ENCODE measurements at places on chromosomes 6 and 20. TPM values are rescaled to one million over a fixed set of nuclear protein-coding genes. Genes with fewer than 3 reads are reported as not detected.

Gene TSPO2
- total RNA-seq: not detected

Gene RAB44
- total RNA-seq: not detected

Gene TNFRSF21
- 66.0 TPM for total RNA-seq

Gene MEI4
- not detected for total RNA-seq

Gene GNAS-AS1
- not detected for total RNA-seq

DNA sequence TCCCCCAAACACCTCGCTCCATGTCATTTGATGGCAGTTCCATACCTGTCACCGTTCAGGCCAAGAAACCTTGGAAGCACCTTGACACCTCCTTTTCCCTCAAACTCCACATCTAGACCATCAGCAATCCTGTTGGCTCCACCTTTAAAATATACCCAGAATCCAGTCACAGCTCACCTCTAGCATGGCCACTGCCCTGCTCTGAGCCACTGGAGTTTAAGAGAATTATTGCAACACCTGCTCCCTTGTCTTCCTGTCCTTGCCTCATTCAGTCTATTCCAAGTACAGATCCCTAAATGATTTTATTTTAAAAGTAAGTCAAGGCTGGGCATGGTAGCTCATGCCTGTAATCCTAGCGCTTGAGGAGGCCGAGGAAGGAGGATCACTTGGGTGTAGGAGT lies 11.6 kb upstream of the TRIB3 start:
- no peak for DNase-seq
- no peaks in the 10 kb centered on the region for H3K36me3 ChIP-seq
- no peak overlapping the region for H3K4me3 ChIP-seq

GRCh38 chr6:150514806-150515380 lies 84.8 kb upstream of the PLEKHG1 start:
- H3K4me3 ChIP-seq: no peak overlapping the region
- no peaks in the 10 kb centered on the region for H3K36me3 ChIP-seq
- no peak overlapping the region for H3K27ac ChIP-seq

DNA sequence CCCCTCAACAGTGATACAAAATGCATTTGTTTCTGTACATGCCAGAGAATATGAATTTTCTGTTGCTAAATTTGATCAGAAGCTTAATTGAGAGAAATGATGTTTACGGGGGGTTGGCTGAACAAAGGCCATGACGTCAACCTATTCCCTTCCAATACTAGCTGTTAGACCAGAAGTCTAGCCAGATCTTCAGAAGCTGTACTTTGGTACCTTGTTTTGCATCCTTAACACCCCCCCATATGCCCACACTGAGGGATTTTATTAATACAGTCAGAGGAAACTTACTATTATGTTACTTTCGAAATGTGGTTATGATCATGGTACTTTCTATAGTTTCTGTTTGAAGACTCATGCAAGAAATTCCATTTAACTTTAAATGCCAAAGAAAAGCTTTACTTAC lies 3.1 kb downstream of the NCOA7 start:
- H3K36me3 ChIP-seq: no peaks in the 10 kb centered on the region
- H3K4me3 ChIP-seq: no peak overlapping the region
- H3K4me1 ChIP-seq: peaks cover 68% of the 10 kb centered on the region

GRCh38 chr6:25150031-25150430 lies 129.1 kb upstream of the CARMIL1 start:
- no peaks in the 10 kb centered on the region for H3K27me3 ChIP-seq
- no peak overlapping the region for H3K4me3 ChIP-seq
- no peak for DNase-seq
- no peak overlapping the region for H3K27ac ChIP-seq

- H3K36me3 ChIP-seq: no peaks in the 10 kb centered on the region
- H3K27me3 ChIP-seq: peaks cover 20% of the 10 kb centered on the region
- H3K4me1 ChIP-seq: peaks cover 14% of the 10 kb centered on the region
- peak overlapping the region; percentile 91 for H3K27ac ChIP-seq
Measured at GRCh38 chr20:44186674-44187053, 324 bp downstream of the JPH2 start.

GRCh38 chr6:41277605-41278004 lies 8.9 kb downstream of the TREM1 start:
- no peak overlapping the region for H3K4me3 ChIP-seq
- no peaks in the 10 kb centered on the region for H3K27me3 ChIP-seq
- H3K36me3 ChIP-seq: no peaks in the 10 kb centered on the region
- H3K27ac ChIP-seq: no peak overlapping the region

DNA sequence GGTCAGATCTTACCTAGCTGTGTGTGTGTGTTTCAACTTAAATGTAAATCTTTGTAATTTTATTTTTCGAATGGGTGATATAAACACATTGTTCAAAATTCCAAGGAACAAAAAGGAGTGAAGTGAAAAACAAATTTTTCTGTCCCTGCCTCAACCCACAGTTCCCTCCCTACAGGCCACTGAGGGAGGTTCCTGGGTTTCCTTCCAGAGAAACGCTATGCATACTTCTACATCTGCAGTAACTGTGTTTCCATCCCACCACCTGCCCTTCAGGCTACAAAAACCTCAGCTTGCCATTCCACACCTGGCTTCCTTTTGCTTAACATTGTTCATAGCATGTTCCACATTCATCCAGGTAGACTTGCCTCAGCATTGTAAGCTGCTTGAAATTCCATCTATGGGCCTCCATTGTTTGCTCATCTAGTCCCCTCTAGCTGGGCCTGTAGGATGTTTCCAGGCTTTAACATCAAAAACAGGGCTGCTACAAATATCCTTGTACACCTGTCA lies 12.0 kb downstream of the ANGPT4 start:
- H3K36me3 ChIP-seq: no peaks in the 10 kb centered on the region
- no peak overlapping the region for H3K27ac ChIP-seq
- no peak overlapping the region for H3K4me3 ChIP-seq
- DNase-seq: no peak

GRCh38 chr20:2946988-2947961 lies 74.0 kb downstream of the PTPRA start:
- H3K4me3 ChIP-seq: no peak overlapping the region
- H3K27me3 ChIP-seq: no peaks in the 10 kb centered on the region
- DNase-seq: no peak
- no peak overlapping the region for H3K27ac ChIP-seq

GRCh38 chr6:152993431-152993830 lies 9.1 kb downstream of the MTRF1L start:
- no peak for DNase-seq
- no peaks in the 10 kb centered on the region for H3K27me3 ChIP-seq
- H3K27ac ChIP-seq: no peak overlapping the region
- H3K4me1 ChIP-seq: peaks cover 11% of the 10 kb centered on the region
- H3K36me3 ChIP-seq: peaks cover 87% of the 10 kb centered on the region
- no peak overlapping the region for H3K4me3 ChIP-seq

GRCh38 chr6:169791721-169792131 lies 40.3 kb downstream of the ERMARD start:
- DNase-seq: no peak
- H3K36me3 ChIP-seq: no peaks in the 10 kb centered on the region
- no peak overlapping the region for H3K27ac ChIP-seq
- H3K4me3 ChIP-seq: no peak overlapping the region
- no peaks in the 10 kb centered on the region for H3K27me3 ChIP-seq

DNA sequence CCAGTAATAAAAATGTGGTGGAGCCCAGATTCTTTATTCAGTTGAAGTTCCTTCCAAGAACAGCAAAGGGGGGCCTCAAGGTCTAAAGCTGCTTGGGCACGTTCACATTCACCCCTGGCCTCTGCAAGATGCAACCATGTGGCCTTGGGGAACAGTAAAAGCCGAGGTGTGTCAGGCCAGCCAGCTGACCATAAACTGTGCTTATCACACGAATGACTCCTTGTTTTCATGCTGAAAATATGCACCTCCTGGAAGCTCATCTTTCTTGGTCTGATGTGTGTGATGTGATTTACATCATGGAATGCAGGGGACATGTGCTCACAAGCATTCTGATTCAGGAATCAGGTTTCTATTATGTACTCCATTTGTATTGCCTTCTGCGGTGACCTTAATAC lies 211.6 kb upstream of the MARCKS start:
- DNase-seq: no peak
- peak overlapping the region; percentile 73 for H3K27ac ChIP-seq
- no peaks in the 10 kb centered on the region for H3K36me3 ChIP-seq
- H3K4me3 ChIP-seq: no peak overlapping the region
- H3K27me3 ChIP-seq: no peaks in the 10 kb centered on the region

DNA sequence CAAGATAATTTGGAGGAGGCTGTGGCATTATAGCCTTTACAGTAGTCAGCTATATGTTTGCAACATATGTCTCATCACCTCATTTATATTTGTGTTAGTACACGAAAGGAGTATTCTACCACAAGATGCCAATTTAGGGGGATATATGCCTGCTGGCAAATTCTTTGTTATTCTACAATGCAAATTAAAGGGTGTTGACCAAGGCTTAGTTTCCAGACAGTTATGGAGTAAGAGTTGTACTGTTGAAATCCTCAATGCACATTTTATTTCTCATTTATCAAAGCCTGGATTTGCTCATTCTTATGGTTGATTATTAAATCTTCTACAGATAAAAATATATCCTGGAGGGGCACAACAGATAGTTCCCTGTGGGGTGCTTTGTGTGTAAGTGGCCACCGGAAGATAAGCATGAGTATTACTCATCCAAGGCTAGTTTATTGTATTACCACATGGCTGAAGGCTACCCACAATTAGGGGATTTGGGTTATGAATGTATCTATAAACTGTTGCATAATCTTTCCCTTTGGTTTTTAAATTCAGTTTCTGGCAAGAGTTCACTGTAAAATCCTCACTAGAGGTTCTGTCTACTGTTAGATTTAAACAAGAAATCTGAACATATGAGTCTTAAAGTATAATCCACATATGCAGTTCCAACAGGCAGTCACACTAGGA lies 9.0 kb downstream of the CST9 start:
- H3K4me3 ChIP-seq: no peak overlapping the region
- no peaks in the 10 kb centered on the region for H3K4me1 ChIP-seq
- H3K36me3 ChIP-seq: no peaks in the 10 kb centered on the region

- H3K27me3 ChIP-seq: peaks cover 23% of the 10 kb centered on the region
- H3K4me3 ChIP-seq: no peak overlapping the region
- peaks cover 11% of the 10 kb centered on the region for H3K4me1 ChIP-seq
- peak; percentile 35 for DNase-seq
- H3K27ac ChIP-seq: no peak overlapping the region
Measured at GRCh38 chr6:37653933-37654565, 43.6 kb downstream of the MDGA1 start.

DNA sequence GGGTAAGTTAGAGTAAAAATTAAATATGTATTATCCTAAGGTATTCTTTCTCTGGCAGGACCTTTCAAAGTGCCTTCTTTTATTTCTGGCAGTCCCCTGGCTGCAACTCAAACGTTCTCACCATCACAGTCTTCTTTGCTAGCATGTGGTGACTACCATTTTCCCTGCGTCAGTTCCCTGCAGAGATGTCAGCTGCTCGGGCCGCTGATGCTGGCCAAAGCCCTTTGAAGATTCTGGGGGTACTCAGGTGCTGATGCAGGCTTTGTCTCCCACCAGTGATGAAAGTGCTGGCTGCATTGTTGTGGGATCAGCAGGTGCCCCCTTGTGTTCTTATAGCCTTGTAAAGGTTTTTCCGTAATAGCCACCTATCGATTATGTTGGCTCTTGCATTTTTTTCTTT lies 140.1 kb downstream of the BTBD3 start:
- no peaks in the 10 kb centered on the region for H3K27me3 ChIP-seq
- no peak overlapping the region for H3K27ac ChIP-seq
- no peaks in the 10 kb centered on the region for H3K4me1 ChIP-seq
- no peak for DNase-seq

DNA sequence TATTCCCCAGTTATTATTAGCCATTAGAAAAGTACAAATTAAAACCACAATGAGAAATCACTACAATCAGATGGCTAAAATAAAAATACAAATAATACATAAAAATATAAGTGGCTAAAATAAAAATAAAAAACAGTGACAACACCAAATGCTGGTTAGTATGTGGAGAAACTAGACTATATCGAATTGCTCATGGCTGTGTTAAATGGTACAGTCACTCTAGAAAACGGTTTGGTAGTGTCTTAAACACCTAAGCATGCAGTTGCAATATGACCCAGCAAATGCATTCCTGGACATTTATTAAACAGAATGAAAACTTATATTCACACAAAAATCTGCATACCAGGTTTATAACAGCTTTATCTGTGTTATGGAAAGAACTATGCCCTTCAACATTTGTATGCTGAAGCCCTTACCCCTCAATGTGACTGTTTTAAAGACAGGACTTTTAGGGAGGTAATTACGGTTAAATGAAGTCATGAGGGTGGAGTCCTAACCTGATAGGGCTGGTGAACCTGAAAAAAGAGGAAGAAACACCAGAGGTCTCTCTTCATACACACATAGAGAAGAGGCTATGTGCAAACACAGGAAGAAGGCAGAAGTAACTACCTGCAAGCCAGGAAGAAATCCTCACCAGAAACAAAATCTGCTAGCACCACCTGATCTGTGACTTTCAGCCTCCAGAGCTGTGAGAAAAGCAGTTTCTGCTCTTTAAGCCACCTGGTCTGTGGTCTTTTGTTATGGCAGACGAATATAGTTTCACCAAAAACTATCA lies 84.9 kb downstream of the ASCC3 start:
- no peaks in the 10 kb centered on the region for H3K36me3 ChIP-seq
- H3K27ac ChIP-seq: no peak overlapping the region
- H3K27me3 ChIP-seq: no peaks in the 10 kb centered on the region
- no peak overlapping the region for H3K4me3 ChIP-seq
- no peak for DNase-seq

DNA sequence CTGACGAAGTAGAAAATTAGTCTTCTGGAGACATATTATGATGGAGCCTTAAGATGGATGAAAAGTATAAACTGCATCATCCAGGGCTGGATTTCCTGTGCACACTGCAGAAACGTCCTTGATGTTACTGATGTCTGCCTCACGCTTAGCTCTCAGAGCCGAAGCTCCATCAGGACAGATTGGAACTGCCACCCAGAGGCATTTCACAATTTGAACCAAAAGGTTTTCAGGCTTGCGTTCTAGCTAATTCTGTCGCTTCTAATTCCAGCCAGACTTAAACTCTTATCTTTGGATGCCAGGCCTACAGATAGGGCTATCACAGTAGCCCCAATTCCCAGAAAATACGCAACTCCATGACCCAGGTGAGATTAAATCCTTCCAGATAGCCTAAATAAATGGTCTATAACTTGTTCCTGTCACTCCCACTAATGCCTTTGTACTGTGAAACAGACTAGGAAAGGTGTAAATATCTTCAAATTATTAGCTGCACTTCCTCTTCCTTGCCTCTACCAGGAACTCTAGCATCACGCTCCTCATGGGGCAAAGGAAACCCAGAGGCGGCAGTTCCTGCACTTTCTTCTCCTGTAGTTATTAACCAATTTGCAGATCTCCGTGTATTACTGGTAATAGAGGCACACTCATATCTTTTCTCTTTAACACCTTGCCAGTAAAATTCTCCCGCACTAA lies 634.6 kb downstream of the PRKN start:
- no peaks in the 10 kb centered on the region for H3K27me3 ChIP-seq
- H3K4me3 ChIP-seq: no peak overlapping the region
- no peaks in the 10 kb centered on the region for H3K4me1 ChIP-seq
- H3K36me3 ChIP-seq: no peaks in the 10 kb centered on the region
- no peak for DNase-seq
- no peak overlapping the region for H3K27ac ChIP-seq
